ENCODE measurements at places on chromosomes 11 and 22.

DNA sequence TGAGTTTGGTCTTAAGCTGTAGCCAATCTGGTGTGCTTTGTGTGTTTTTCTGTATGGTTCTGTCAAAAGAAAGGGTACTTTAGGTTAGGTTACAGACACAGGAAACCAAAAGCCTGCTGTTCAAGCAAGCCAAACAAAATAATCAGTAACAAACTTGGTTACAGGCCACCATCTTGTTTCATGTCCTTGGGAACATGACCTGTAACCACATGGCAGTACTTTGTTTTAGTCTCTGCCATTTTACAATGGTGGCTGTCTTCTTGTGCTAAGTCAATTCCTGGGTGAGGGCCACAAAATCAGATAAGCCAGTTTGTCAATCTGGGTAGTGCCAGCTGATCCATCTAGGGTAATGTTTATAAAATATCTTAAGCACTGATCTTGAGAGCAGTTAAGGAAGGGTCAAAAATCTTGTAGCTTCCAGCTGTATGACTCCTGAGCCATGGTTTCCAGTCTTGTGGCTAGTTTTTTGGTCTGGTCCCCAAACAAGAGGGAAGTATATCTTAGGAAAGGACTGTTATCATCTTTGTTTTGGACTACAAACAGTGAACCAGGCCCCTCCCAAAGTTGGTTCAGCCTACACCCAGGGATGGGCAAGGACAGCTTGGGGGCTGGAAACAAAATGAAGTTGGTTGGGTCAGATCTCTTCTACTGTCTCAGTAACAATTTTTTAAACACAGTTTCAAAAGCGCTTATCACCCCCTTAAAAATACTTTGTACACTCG lies 90.0 kb downstream of the IGLL5 start:
- no peak for DNase-seq

DNA sequence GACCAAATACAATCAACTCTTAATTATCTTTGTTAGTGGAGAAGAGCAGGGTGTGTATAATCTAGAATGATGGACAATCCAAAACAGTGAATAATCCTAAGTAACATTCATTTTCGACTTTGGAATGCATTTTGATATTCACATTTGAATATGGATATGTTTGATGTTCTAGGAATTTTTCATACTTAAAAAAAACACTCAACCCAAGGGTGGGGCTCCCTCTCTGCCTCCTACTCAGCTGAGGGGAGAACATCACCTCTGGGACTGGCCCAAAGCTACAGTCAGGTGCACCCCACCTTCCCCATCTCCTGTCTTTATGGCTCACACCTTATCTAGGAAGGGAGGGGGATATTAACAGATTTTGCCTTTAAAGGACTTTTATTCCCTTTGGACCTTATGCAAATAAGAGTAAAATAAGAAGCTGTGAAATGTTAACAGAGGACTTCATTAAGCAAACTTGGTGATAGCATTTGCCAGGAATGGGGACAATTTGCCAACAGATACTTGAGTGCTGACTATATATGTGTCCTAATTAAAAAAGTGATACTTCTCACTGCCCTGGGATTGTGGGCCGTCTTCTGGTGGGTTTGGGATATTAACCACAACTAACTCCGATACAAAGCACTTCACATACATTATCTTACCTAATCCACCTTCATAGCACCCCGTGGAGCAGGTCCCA lies 187.0 kb downstream of the ST3GAL4 start:
- no peak for DNase-seq

DNA sequence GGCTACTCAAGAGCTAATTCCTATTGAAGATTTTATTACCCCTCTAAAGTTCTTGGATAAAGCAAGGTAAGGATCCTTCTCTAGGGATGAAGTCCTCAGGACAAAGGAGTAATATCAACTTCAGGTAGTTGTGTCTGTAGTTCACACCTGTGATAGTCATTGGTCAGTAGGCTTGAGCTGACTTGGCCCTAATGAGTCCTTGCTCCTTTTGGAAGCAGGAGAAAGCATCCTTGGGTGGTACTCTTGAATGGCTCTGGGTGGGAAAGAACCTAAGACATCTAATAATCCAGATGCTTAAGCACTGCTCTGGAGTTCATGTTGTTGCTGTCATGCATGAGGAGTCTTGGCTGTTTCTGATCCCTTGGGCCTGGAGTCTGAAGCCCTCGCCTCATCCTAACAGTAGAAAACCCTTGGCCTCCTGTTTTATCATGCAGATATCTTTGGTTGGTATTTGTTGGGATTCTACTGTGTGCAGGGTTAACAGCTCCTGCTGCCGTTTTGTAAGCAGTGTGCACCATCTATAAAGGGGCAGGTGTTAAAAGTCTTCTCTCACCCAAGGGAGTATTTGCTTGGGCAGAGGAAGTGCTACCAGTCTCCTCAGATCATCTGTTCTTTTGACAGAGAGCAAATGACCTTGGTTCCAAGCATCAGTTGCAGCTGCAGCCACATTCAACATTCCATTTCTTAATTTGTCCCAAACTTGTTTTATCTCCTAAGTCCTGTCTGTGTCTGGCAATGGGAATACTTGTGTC lies 2.7 kb downstream of the MRPL40 start:
- DNase-seq = no peak

DNA sequence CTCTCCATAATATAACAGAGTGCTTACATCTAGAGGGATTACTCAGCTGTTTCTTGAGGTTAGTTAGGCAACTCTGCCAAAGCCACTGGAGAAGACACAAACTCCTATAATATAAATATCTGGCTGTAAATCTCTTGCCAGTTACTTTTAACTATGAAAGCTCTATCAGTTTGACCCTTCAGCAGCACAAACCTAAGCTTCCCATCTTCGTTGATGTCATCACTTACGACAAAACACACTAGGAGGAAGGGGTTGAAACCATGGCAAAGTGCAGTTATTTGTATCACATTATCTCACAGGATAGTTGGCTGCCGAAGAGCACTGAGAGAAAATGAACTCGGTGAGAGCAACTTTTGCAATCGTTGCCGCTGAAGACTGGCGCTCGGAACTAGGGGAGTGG lies 922.1 kb downstream of the OPCML start:
- no peak for DNase-seq

DNA sequence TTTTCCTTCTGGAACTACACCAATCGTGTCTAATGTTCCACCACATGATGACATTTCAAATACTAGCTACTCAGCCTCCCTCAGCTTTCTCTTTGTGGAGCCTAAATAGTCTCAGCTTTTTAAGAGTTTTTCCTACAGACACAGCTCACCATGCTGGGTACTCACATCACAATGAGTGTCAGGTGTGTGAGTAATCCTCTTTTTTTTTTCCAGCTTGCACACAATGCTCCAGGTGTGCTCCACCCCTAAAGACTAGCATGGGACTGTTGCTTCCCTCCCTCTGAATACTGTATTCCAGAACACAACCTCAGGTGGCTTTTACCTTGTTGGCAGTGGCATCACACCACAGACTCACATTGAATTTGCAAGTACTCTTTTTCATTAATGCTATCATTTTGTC lies 11.7 kb downstream of the BTG4 start:
- no peak for DNase-seq

- peak; percentile 50 for DNase-seq
These were observed 582 bp downstream of the SREBF2 start for GRCh38 chr22:41833369-41834004.

- DNase-seq = no peak
These were observed 43.1 kb downstream of the PRCP start for GRCh38 chr11:82857145-82857544.

DNA sequence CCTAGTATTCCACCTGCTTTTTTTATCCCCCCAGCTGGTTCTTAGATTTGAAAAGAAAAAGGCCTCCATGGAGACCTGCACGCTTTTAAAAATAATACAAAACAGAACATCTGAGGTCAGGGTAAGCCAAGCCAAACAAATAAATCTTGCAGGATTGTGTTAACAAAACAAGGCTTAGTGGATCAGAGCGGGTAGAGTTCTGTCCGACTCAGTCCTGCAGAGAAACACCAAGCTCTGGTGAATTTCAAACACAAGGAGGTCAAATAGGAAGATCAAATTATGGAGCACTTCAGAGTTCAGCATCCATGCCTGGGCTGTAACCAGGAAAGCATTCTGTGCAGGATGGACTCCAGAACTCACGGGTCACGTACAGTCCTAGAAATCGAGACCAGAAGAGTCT lies 86.9 kb downstream of the SYN3 start:
- DNase-seq = no peak

- no peak for DNase-seq
These were observed 125.6 kb upstream of the LMO1 start for GRCh38 chr11:8389029-8389996.

GRCh38 chr22:31692186-31692886 lies 30.3 kb upstream of the PISD start:
- no peak for DNase-seq

DNA sequence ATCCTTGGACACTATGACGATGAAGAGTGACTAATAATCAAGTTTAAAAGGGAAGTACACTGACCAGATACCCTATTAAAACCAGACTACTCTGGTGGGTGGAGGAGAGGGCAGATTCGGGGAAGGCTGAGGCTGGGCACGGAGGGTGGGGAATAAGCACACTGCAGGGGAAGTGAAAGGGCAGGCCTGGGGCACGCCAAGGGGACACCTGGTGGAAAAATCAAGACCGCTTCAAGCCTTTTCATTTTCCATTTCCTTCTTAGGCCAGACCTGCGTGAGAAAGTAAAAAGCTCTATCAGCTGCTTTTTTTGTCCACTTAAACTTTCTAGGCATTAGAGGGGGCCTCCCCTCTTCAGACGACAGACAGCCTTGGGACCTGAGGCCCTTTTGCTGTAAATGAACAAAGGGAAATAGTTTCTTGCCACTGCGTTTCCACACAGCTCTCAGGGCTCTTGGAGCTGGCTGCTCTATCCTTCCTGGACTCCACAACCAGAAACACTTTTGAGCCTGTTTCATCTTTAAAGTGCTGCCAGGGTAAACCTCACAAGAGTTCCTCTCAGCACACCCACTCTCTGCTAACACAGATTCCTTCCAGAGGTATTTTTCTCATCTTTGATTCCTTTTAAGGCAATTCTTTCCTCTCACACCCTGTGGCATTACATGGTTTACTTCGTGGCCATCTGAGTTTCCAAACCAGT lies 25.0 kb upstream of the SERPIND1 start:
- peak; percentile 14 for DNase-seq

GRCh38 chr11:68542617-68543016 lies 82.1 kb downstream of the PPP6R3 start:
- DNase-seq = no peak

- DNase-seq = no peak
These were observed 160.5 kb downstream of the MIAT start for GRCh38 chr22:26817926-26818325.

DNA sequence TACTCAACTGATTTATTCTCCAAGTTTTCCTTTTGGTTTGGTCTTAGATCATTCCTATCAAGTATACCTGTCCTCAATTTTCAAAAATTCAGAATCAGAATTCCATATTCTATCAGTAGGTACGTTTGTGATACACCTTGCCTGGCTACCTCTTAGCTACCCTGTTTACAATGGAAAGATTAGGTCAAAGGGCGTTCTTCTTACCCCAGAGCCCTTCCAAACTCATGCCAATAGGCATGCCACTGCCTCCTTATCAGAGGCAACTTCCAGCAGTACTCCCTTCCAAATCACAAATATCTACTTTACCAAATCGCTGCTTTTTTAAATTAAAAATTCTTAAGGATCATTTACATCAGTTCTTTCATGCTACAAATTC lies 1.0 kb downstream of the PATL1 start:
- no peak for DNase-seq

DNA sequence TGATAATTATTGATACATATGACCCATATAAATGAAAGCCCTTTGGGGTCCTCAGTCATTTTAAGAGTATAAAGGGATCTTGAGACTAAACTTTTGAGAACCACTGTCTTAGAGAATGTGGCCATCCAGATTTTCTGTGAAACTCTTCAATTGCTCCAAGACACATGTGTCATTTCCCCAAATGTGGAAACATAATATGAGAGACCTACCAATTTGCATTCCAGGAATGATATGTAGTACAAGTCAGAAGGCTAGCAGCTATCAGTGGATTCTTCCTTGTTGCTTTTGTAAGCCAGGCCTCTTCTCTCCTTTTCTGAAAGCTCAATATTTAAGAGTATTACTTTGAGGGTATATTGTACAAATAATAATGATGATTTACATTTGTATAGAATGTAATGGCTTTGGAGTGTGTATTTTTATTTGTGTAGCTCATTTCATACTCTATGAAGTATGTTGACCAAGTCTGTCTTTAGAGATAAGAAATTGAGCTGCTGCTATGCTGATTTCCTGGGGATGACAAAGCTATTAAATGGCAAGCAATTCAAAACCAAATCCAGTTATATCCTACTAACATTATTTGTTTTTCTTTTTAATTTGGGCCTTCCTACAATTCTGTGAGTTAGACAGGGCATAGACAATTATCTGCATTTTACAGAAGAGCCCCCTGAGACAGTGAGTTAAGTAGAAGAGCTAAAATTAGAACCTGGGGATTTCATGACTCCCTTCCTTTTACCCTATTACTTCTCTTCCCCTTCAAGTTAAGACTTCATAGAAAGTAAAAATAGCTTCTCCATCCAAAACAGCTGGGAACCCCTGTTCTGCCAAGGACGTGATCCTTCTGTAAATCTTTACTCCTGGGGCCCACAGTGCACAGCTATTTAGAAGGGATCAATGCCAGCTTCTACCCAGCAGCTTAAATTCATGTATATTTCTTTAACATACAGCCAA lies 131.9 kb downstream of the WNT11 start:
- no peak for DNase-seq

DNA sequence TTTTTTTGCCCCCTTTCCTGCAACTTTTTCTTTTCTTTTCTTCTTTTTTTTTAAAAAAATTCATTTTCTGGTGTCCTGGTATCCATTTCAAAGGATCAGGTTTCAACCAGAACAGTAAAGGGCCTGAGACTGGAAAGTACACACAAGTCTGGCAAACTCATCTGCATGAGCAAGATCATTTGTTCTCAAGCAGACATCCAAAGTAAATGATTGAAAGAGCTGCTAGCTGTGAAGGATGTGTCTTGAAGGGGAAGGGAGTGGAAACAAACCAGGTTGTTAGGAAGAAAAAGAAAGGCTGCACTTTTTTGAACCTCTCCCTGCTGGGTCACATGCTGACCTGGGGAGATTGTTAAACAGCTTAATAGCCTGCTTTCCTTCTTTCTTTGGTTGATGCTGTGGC lies 5.3 kb downstream of the YAP1 start:
- DNase-seq = no peak

DNA sequence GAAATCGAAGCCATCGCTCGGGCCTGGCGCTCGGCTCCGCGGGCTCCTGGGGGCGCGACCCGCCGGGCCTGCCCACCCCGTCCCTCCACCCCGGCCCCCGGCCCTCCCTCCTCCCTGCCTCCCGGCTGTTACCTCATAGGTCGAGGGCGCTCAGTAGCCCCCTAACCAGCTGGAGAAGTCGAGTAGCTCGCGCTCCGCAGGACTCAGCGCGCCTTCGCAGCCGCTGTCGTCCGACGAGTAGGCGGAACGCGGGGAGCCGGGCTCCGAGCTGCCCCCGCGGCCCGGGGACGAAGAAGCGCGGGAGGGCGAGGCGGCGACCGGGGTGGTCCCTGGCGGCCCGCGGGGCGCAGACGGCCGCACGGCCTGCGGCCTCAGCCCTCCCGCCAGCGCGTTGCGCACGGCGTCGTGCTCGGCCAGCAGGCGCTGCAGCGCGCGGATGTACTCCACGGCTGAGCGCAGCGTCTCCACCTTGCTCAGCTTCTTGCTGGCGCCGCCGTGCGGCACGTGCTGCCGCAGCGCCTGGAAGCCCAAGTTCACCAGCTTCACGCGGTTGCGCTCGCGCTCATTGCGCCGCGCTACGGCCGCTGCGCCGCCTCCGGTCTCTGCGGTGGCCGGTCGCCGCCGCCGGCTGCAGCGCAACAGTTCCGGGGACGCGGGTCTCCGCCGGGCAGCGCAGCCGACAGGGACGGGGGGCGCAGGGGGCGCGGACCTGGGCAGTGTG lies 627 bp downstream of the ASCL2 start:
- no peak for DNase-seq

GRCh38 chr11:94830722-94831510 lies 62.8 kb downstream of the AMOTL1 start:
- DNase-seq = no peak
